NCI-H524 (cell line): ENCODE measurements at places on chromosomes 2 and 18.
A peak's percentile ranks its signal among the peaks of the same experiment; 100 is the strongest.

GRCh38 chr2:170576296-170576695, 138.8 kb upstream of the SP5 start:
- DNase-seq: no peak

DNA sequence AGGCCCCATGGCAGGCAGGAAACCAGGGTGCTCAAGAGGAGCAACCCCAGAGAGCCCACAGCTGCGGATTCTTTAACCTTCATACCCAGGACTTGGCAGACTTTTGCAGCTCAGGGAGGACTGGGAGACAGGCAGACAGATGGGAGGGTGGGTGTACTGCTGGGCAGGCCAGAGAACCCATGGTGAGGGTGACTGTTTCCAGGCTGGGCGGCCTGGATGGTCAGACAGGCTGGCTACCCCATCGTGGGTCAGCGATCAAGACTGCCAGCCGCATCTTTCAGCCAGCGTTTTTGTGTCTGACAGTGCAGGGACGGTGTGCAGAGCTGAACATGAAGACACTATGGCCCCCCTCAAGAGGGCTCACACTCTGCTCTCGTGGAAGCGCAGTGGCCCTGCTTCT, 82.2 kb downstream of the MARCO start:
- DNase-seq: no peak

- DNase-seq: peak; percentile 93
Measured at GRCh38 chr18:60506682-60507081, 134.1 kb upstream of the MC4R start.

DNA sequence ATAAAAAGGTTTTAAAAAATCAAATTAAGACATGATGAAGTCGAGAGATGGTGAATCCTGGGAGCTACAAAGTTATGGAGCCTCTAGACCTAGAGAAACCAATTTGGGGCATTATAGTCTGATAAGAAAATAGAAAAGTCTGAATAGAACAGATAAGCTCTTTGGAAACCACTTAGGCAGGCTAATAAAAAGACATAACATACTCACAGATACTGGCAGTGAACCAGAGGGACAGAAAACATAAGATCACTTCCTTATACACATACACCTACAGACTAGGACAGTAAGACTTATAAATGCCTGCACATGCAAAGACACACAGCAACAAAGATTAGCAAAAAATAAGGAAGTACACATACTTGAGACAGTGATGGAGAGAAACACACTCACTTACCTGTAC, 20.0 kb downstream of the SMC6 start:
- no peak for DNase-seq

DNA sequence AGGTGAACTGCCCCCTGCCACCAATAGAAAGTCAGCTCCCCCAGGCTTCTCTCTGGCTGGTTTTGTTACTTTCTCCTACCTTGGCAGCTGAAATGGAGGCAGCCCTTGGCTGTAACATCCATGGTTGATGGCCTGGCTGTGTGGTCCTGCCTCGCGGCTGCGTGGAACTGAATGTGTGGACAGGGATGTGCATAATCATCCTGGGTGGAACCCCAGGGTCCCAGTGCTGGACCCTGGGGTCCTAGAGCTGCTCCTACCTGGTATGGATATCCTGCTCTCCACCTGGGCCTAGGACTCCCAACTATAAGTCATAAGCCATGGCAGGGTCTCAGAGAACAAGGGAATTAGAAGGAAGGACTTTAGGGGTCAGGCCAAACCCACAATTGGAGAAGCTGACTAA, 93.5 kb downstream of the CAPN13 start:
- DNase-seq: no peak
